Putamen (tissue), 1 donor: ENCODE measurements at places on chromosomes 11 and 22.

- DNase-seq = peak; percentile 30
Measured at GRCh38 chr11:86291466-86292262, 10.4 kb upstream of the HIKESHI start.

- no peak for DNase-seq
Measured at GRCh38 chr11:612201-612960, 3.4 kb downstream of the IRF7 start.

- no peak for DNase-seq
Measured at GRCh38 chr11:120827820-120828219, 196.1 kb upstream of the TBCEL start.

DNA sequence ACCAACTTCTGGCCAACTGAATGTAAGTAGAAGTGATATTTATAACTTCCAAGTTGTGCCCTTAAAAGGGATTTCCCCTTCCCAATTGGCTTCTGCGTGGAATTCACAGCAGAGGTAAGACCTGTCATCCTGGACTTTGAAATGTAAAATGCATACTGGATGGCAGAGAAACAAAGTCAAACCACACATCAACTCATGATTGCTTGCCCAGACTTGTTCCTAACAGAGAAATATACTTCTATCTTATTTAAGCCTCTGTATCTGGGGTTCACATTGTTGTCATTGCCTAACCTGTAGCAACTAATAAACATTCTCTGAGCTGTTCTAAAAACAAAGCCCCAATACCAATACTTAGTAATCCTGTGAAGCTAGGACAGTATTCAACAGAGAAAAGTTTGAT, 6.2 kb downstream of the ME3 start:
- DNase-seq = no peak
